SIG-M5 (cell line): ENCODE measurements at places on chromosomes 12 and 14.

DNA sequence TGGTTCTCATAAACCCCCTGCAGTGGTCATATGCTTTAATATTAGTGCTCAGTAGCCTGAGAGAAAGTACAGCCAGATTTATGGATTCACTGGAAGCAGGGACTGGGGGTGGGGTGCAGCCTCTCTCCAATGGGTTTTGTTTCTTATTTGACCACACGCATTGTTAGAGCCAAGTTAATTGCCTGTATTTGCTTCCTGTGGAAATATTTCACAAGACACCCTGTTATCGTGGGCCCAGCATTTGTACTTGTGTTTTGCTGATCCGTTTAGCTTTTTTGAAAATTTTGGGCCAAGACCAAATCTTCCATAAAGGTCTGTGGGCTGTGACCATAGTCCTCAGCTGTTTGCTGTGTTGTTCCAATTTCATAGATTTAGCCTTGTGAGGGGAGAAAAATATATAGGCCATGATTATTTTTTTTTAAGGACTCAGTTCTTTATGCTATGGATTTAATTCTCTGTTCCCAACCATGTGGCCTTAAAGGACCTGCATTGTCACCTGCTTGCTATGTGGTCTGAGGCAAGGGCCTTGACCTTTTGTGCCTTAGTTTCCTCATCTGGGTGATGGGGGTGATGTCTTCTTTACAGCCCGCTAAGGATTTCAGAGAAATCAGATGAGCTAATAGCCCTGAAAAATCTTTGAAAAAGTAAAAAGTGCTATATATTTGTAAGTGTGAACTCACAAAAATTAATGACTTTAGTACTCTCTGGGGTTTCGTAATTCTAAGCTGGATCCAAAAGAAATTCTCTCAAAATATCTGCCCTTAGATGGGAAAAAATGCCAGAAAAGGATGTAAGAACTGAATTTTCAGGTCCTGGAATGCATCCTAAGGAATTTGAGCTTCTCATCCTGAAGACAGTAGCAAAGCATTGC lies 370.2 kb downstream of the DPF3 start:
- no peak for DNase-seq

DNA sequence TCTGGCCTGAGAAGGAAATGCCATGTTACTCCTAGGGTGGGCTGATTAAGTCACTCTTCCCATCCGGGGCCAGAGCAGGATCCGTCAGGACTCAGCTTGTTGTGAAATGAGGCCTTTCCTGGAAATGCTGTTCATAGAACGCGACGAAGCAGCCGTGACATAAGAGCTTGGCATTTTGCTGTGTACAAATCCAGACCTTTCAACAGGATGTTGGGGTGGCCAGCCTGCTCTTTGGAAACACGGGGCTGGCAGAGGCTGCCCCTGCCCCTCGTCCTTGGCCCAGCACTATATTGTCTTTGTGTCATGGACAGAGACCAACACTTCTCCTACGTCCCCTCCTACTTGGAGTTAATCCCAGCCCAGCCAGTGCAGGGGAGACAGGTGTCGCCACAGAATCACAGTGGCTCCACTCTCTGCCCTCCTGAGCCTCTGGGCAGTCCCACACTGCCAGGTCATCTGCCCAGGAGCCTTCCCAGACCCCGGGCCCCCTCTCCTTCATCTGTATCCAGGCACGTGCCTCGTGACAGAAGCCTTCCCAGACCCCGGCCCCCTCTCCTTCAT lies 18.6 kb upstream of the EIF5 start:
- no peak for DNase-seq

GRCh38 chr12:26227361-26227745 lies 32.0 kb downstream of the SSPN start:
- no peak for DNase-seq

- no peak for DNase-seq
Measured at GRCh38 chr14:33692762-33693161, 258.1 kb downstream of the EGLN3 start.

GRCh38 chr12:27551172-27551840 lies 27.3 kb downstream of the PPFIBP1 start:
- DNase-seq, result no peak

DNA sequence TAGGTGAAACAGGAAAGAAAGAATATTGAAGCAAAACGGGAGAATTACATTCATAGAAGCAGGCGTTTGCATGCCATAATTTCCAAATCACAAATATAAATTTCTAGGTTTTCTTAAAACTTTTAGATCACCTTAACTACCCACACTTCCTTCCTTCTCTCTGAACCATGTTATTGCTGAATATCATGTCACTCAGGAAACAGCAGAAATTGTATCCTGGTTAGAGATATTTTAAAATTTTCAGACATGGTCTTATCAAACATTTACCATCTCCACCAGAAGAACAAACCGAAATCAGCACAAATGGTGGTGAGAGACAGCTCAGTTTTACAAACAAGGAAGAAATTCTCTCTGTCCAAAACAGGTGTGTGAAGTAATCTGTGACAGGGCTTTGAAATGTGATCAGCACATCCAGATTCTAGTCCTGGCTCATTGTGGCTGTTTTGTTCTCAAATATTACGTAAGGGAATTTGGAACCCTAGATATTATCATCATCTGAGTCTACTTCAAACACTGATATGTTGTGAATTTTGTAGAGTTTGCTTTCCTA lies 16.3 kb downstream of the TESPA1 start:
- DNase-seq, result no peak

DNA sequence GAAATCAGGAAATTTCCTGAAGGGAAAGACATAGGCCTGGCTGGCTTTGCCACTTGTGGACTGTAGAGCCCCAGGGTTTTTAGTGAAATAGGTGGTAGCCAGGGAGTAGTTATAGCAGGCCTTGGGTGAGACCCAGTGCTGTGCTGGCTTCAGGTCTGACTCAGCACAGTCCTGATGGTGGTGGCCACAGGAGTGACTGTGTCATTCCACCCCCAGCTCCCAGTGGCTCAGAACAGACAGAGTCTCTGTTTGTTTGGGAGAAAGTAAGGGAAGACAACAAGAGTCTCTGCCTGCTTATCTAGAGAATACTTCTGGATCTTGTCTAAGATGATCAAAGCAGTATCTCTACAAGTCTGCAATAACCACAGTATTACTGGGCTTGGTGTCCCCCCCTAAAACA lies 27.5 kb upstream of the OR6J1 start:
- no peak for DNase-seq

GRCh38 chr12:77888611-77889010 lies 57.9 kb downstream of the NAV3 start:
- no peak for DNase-seq

DNA sequence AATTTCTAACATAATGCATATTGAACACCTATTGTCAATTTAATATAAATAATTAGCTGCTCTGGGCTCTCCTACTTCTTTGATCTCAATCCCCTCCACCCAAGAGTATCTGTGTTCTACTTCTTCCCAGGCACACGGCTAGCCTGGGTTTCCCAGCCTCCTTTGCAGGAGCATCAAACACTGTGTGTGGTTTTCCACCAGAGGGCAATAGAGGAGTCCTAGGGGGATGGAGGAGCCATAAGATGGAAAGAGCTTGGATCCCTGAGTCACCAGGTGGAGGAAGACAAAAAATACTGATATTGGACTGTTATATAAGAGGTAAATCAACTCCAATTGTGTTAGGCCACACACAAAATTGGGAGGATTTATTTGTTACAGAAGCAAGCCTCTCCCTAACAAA lies 333.7 kb downstream of the GLT1D1 start:
- DNase-seq, result no peak

DNA sequence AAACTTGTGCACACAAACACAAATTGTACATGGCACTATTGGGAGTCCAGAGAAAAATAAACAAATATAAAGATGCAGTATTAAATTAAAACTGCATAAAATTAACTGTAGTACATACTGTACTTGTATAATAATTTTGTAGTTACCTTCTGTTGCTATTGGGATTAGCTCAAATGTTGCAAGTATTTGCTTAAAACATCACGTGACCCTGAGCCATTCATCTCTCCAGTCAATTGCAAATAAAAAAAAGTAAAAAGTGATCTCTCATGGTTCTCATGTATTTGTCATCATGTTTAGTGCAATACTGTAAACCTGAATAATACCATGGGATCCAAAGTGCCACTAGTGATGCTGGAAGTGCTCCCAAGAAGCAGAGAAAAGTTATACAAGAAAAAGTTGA lies 88.1 kb upstream of the NAV3 start:
- DNase-seq, result no peak

DNA sequence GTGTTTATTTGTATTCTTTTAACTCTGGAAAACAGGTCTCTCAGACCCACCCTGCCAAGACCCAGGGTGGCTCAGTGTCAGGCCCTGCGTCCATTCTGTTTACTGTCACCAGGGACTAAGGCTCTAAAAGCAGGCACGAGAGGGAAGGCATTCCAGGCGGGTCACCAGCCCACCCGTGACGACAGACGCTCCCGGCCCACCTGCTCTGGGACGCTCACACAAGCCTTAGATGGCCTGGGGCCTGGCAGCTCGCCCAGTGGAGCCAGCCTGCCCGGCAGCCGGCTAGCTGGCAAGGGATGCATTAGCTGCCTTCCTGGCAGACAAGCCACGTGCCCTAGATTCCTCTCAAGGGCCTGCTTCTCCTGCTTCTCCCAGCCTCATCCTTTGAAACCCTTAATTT lies 9.2 kb upstream of the NUAK1 start:
- DNase-seq, result no peak

DNA sequence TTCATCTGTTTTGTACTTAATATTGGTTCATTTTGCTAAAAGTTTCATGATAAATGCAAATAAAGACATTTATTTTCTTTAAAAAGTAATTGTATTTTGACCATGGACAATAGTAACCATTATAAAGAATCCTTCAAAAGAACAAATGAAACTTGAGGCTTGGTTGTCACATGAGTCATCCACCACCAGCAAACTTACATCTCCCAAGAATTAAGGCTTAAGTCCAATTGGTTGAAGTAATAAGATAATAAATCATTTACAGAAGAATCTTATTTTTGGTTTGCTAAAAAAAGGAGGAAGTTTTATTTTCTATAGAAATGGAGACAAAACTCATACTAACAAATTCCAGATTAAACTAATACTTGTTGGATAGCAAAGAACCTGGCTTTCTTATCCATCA lies 84.8 kb upstream of the KITLG start:
- DNase-seq, result no peak

GRCh38 chr14:71472356-71473340 lies 459.6 kb upstream of the RGS6 start:
- DNase-seq, result no peak

DNA sequence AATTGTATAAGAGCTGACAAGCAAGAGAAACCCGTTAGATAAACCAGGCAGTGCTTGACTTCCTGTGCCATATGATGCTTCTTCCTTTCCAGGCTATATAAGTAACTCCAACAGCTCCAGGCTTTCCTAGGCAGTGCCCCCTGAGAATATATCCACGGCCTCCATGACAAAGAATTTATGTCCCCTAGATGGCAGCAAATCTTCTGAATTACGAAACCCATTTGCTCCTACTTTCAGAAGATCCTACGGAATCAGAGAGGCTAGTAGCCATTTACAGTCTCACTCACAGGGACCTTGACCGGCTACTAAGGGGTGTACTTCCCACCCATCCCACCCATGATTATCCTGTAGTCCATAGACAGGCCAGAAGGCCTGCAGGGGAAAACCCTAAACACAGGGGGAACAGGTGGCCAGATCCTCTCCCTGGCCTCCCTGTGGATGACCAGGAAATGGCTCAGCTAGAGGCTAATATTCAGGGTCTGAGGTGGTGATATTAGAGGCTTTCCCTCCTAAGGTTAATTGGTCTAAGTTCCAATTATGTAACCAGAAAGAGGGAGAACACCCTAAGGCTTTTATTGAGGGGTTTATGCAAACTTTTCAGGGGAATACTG lies 77.2 kb upstream of the DCD start:
- DNase-seq, result no peak

GRCh38 chr12:18794000-18794399 lies 56.1 kb downstream of the CAPZA3 start:
- DNase-seq, result no peak

- no peak for DNase-seq
Measured at GRCh38 chr14:54774824-54775223, 127.8 kb downstream of the GCH1 start.

DNA sequence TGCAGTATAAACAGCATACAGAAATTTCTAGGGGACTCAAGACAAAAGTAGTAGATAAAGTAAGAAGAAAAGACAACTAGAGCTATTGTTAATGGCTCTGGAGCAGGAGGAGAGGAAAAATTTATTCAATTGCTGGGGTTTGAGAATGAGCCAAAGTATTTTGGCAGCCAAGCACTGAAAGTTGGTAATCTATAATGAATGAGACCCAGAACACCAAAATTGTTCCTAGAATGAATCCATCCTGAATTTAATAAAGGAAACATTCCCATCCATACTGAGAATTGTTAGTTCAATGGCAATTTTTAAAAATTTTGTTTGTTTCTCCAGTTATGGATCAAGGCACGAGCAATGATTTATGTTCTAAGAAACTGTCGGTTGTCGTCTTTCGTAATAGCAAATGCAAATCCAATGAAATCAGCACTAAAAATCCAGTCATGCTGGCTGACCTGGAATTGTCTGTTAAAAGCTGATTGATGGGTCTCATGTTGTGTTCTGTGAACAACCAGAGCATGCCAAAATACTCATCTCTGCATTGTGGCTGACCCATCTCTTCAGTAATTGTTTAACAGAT lies 170.9 kb upstream of the LMNTD1 start:
- no peak for DNase-seq

DNA sequence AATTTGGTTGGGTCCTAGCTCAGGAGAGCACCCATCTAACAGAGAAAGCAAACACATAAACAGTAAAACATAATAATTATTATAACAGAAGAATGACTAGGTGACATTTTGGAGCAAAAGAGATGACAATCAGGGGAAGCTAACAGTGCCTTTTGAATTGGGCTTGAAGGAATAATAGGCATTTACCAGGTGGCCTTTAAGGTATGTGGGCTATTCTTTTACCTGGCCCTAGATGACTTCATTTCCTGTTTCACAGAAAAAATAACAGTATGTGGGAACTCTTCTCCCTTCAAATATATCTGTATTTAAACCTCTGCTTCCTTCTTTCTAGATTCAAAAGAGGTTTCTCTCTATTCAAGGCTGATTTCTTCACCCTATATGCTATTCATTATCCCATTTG lies 3.8 kb downstream of the IRAK4 start:
- DNase-seq, result no peak

DNA sequence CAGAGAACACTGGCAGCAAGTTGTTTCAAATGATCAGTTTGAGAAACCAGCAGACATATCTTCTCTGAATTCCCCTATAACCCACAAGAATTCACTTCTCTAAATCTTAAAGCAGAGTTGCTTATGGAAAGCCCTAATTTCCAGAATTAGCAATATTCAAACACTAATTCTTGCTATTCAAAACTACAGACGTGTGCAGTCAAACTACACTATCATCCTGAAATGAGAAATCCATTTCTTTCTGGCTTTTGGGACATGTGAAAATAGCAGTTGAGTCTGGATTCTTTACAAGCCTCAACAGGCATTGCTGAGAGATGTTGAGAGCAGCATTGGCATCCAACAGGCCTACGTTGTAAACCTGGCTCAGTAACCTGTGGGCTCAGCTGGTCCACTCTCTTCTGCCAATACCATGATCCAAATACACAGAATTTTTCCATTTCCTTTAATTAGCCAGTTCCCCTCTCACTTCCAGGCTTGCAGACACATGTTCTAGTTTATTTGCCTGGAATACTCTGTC lies 74.6 kb upstream of the TMTC1 start:
- no peak for DNase-seq
